ENCODE measurements at places on chromosomes 12 and 14.

GRCh38 chr14:38941488-38941887, 161.5 kb downstream of the SEC23A start:
- no peak for DNase-seq

DNA sequence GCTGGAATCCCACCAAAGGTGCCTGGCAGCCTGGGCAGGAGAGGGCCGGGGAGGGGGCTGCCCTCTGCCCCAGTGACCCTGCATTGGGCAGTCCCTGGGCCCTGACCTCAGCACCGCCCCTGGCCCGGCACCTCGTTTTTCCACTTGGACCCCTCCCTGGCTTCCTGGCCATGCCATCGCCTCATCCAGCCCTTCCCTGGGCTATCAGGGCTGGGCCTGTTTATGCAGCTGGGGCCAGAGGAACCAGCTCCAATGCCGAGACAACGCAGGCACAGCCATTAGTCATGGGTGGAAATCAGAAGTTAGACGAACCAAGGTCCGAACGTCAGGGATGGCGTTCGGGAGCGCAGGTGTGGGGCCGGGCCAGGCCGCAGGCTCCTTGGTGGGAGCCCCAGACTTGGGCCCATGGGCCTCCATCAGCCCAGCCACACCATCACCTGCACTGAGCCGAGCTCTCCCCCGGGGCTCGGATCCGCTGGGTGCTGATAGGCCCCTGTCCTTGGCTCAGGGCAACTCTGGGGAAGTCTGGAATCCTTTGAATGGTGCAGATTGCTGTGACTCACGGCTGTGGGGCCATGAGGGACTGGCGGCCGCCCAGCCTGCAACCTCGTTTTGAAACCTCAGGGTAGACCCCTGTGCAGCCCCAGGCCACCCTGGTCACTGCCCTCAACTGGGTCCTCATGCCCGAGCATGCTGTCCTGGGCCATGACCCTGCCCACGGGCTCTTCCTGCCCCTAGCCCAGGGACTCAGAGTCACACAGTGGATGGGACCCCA, 169.4 kb downstream of the KIF26A start:
- DNase-seq = no peak

DNA sequence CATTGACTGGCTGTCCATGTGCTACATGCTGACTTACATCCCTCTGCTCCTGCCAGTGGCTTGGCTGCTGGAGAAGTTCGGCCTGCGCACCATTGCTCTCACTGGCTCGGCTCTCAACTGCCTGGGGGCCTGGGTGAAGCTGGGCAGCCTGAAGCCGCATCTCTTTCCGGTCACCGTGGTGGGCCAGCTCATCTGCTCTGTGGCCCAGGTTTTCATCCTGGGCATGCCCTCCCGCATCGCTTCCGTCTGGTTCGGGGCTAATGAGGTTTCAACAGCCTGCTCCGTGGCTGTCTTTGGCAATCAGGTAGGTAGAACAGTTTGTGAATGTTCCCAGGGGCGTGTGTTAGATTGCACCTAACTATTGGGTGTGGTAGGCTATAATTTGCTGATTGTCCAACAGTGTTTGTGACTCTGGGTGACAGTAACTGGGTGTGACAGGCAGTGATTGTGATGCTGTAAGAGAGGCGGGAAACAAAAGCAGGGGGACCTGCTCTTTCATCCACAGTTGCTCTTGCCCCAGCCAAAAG, 981 bp downstream of the FLVCR2 start:
- no peak for DNase-seq

GRCh38 chr14:24443053-24443665, 583 bp upstream of the SDR39U1 start:
- DNase-seq = no peak

GRCh38 chr12:78759367-78759766, 105.2 kb upstream of the SYT1 start:
- no peak for DNase-seq

Measured in activated naive CD8-positive, alpha-beta T cell treated with anti-CD3 and anti-CD28 coated beads, Interleukin-2, amount 50 U/mL, for 24 hours (primary cell).